Stimulated activated CD4-positive, alpha-beta T cell treated with anti-CD3 and anti-CD28 coated beads, Interleukin-1b, Interleukin-23, amount 100 ng/mL, for 1 hour (primary cell): ENCODE measurements at places on chromosomes 3 and 15.

DNA sequence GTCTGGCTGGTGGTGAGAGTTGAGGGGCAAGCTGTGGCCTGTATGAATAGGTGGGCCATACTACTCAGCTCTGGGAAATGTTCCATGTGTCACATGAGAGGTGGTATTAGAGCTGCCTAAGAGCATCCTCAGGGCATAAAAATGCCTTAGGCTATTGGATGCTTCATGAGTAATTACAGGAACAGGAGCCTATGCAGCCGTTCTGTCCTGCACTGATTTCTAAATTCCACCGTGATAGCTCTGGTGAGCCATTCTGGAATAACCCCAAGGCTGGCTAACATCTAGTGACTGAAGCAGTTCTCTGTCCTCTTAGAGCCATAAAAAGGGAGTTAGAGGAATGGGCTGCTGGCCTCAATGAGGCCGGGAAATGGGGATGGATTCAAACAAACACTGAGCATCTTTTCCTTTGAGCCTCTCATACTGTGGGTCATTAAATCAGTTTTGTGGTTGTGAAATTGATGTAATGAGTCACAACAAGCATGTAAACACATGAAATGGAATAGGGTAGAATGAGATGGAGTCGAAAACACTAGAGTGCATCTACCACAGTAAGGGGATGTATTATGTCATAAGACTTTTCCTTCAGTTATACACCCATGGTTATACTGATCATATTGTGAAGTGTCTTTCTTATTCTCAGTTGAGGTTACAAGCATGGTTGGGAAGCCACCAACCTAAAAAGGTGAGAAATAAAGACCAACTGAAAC lies 41.0 kb downstream of the DGKG start:
- DNase-seq: no peak

DNA sequence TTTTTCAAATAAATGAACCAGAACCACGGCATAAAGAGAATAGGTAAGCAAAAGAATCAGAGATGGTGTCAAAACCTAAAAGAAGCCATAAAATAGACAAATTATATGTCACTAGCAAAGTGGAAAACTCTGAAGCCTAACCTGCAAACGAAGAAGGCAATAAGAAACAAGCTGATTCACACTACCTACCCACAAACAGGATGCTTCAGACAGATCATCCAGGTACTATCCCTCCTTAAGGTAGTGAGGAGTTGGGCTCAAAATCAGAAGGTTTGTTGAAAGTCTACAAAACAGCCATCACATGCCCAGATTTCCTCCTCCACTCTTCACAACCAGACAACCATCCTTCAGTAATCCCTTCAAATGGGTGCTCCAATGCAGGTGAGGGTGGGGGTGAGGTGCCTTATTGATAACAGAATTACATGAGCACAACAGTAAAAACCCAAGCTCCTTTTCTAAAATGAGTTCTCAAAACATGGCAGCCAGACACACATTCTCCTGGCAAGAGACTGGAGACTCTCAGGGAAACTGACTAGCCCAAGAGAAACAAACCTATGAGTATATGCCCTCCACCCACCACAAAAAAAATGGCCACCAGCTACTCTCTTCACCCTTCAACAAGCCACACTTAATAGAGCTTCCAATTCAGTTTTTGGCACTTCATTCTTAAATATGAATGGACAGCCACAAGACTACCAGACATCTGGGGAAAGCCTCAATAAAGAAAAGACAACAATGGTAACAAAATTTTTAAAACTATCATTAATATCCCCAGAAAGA lies 6.4 kb downstream of the KPNA1 start:
- DNase-seq: no peak

DNA sequence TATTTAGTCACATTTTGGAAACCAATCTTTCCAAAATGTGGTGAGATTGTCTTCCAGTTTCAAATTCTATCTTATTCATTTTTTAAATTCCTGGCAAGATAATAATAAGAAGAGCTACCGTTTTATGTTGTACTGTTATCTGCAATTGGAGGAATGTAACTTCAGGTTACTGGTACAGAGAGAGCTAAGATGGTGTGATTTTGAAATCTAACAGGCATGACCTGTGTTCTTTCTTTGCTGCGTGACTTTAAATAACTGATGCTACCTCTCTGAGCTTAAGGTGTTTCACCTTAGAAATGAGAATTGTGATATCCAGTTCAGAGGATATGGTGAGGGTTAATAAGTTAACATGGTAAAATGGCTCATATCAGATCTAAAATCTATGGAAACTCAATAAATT lies 21.7 kb downstream of the CADM2 start:
- no peak for DNase-seq

DNA sequence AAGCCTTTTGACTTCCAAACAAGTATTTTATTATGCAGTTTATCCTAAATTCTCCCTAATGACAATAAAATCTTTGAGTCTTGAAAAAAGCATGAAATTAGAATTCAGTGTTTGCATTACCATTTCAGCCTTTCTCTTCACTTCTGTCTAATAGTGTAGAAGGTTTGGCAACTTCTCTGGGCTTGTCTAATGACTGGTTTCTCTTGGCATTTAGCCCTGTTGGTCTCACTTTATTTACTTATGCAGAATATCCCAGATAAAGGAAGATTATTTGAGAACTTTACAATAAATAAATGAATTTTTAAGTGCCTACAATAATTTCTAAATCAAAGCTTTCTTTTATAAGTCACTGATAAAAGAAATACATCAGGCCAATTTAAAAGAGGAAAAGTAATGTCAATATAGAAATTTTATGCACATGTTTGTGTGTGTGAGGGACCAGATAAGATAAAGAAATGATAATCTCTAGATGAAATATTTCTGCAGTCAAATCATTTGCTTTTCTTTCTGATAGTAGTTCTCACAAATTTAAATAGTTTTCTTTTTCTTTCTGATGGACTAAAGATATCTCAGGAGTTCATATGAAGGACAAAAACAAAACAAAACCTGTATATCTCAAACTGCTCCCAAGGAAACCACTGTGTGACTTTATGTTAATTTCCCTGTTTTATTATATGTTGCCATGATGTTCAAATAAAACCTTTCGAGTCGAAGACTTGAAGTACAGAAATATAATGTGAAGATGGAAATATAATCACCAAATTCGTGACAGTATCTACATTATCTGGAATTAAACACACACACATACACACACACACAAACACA lies 533.1 kb upstream of the CBLB start:
- DNase-seq: no peak

DNA sequence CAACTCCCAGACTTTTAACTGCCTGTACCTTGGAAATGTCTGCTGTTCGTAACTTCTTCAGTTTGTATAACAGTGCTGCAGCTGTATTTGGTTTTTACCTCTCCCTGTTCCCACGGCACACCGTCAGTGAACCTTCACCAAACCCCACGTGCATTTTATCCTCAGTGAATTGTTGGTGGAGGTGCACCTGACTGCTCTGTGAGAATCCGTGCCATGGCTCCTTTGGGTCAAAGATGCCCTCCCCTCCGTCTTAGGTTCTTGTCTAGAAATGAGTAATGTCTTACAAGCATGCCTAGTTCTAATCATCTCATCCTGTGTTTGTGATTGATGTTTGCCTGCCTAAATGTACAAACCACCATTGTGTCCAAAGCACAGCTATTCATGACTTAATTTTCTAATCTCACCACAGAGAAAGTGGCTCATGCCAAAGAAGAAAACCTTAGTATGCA lies 28.2 kb downstream of the TPM1 start:
- DNase-seq: no peak

DNA sequence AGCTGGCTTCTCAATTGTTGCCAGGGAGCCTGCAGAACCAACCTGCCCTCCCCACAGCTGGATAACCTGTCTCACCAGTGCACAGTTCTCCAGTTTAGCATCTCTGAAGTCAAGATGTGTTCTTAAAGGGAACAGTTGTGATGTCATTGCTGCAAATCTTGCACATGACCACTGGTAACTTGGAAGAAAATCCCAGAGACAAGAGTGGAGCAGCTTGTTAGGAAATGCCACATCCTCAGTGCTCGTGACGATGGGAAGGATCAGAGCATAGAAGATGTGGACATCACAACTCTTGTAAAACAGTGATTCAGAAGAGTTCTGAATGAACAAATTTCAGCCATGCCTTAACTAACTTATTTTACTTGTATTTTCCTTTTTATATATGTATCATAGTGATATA lies 36.1 kb upstream of the LIMD1 start:
- no peak for DNase-seq

- DNase-seq: no peak
These were observed 90.0 kb upstream of the STT3B start for GRCh38 chr3:31442755-31443154.

GRCh38 chr15:89026167-89026566 lies 62.1 kb upstream of the ABHD2 start:
- DNase-seq: no peak

DNA sequence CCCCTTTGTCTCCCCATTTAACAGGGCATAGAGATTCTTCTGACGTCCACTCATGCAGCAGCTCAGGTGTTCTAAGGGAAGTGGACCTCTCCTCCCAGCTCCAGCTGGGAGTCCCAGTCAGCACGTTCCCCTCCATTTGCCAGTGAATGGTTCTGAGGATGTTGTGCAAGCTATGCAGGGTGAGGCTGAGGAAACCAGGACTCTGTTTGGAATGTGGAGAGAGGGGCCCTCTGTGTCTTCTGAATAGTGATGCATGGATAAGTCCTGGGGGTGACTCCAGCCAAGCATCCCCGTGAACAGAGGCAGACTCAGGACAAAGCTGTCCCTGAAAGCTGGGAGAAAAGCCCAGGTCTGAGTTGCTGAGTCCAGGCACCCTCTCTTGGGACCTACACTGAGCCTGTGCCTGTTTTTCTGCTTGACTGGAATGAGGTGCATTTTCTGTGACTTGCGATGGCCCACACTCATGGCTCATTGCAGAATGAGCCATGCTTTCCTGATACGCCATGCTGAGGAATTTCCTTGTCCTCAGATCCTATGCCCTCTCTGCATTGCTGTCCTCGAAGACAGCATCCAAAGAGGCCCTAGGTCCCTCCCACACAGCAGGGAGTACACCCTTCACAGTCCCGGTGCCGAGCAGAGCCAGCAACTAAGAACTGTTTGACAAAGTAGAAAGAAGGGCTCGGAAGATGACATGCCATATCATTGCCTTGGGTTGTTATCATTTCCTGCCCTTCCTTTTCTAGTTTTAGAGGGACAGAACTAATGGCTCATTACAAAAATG lies 185.2 kb downstream of the ATP10A start:
- no peak for DNase-seq

DNA sequence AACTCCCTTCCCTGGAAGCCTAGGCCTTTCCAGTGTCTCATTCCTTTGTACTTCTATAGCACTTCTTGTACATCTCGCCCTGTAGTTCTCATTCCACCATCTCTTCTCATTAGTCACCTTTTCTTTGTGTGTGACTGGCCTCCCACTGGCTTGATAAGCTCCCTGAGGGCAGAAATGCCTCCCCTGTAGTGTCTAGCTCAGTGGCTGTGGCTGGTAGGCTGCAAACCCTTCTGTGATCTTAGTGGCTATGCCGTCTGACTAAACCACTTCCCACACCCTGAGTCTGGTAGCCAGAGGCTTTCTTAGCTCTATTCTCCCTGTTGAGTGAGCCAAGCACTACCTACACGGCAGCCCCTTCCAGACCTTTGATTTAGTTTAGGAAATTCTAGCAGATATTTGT lies 24.4 kb upstream of the TNFAIP8L3 start:
- no peak for DNase-seq

GRCh38 chr3:139477710-139478640 lies 1.7 kb upstream of the RBP2 start:
- DNase-seq: no peak

DNA sequence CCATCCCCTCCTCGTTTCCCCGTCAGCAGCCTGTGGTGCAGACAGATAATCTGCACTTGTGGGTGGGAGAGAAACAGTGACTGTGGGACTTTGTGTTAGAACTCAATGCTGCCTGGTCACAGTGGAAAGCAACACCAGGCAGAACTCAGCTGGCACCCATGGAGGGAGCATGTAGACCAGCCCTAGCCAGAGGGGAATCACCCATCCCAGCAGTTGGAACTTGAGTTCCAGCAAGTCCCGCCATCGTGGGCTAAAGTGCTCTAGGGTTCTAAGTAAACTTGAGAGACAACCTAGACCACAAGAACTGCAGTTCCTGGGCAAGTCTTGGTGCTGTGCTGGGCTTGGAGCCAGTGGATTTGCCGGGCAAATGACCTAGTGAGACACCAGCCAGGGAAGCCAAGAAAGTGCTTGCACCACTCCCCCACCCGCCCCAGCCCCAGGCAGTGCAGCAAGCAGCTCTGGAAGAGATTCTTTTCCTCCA lies 24.4 kb downstream of the ISG20 start:
- no peak for DNase-seq
